ENCODE measurements at places on chromosomes 12 and 14.

GRCh38 chr14:74491956-74492775 is 939 bp downstream of the NPC2 start:
- DNase-seq: no peak
- H3K27ac ChIP-seq: peak overlapping the region; percentile 62
- H3K4me3 ChIP-seq: peak overlapping the region; percentile 96
- no peaks in the 10 kb centered on the region for H3K27me3 ChIP-seq
- H3K36me3 ChIP-seq: peaks cover 5% of the 10 kb centered on the region

GRCh38 chr12:111873113-111873512 is 31.1 kb downstream of the MAPKAPK5 start:
- peaks cover 37% of the 10 kb centered on the region for H3K36me3 ChIP-seq
- H3K4me1 ChIP-seq: no peaks in the 10 kb centered on the region
- H3K27ac ChIP-seq: no peak overlapping the region
- no peak overlapping the region for H3K4me3 ChIP-seq
- DNase-seq: no peak

- H3K27me3 ChIP-seq: no peaks in the 10 kb centered on the region
- no peaks in the 10 kb centered on the region for H3K4me1 ChIP-seq
- H3K4me3 ChIP-seq: no peak overlapping the region
- no peak for DNase-seq
- no peak overlapping the region for H3K27ac ChIP-seq
- H3K36me3 ChIP-seq: no peaks in the 10 kb centered on the region
Observed at GRCh38 chr14:82710267-82710841, 1176.7 kb upstream of the SEL1L start.

DNA sequence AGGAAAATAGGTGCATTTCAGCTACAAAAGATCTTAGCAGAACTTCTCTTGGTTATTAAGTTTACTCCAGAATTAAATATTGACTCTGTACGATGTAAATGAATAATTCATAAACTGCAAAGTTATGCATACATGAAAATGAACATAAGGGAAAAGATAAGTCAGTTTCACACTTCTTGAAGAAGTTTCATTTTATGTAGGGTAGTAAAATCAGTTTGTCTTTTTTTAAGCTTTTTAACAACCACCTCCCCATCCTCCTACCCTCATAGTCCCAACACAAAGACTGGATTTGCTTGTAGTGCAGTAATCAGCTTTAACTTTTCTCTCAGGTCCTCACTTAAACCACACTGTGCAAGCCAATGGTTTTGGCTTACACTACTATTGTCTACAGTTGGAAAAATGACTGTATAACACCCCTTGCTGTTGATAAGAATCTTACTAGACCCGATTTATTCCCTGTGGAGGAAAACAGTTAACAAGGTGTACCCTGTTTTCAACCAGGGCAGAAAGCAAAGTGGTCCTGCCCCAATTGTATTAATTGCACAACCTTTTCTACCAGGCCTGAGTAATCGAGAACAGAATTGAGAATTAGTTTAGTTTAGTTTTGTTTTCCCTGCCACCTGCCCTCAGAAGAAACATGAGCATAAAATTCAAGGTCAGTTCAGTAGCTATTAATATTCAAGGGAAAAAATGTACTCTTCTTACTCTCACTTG is 44.1 kb downstream of the NIN start:
- no peak overlapping the region for H3K4me3 ChIP-seq
- peaks cover 37% of the 10 kb centered on the region for H3K4me1 ChIP-seq
- H3K27me3 ChIP-seq: no peaks in the 10 kb centered on the region
- peak overlapping the region; percentile 14 for H3K27ac ChIP-seq
